ENCODE measurements at places on chromosomes 1 and 21. TPM values are rescaled to one million over a fixed set of nuclear protein-coding genes. Genes with fewer than 3 reads are reported as not detected.

TMPRSS15 gene
- total RNA-seq = not detected

HSF2BP gene
- total RNA-seq = 0.95 TPM

FNDC10 gene
- 4.7 TPM for total RNA-seq

GRCh38 chr1:16055613-16056520 is 12.3 kb downstream of the CLCNKB start:
- H3K36me3 ChIP-seq = no peaks in the 10 kb centered on the region
- H3K27me3 ChIP-seq = peaks cover 18% of the 10 kb centered on the region

DNA sequence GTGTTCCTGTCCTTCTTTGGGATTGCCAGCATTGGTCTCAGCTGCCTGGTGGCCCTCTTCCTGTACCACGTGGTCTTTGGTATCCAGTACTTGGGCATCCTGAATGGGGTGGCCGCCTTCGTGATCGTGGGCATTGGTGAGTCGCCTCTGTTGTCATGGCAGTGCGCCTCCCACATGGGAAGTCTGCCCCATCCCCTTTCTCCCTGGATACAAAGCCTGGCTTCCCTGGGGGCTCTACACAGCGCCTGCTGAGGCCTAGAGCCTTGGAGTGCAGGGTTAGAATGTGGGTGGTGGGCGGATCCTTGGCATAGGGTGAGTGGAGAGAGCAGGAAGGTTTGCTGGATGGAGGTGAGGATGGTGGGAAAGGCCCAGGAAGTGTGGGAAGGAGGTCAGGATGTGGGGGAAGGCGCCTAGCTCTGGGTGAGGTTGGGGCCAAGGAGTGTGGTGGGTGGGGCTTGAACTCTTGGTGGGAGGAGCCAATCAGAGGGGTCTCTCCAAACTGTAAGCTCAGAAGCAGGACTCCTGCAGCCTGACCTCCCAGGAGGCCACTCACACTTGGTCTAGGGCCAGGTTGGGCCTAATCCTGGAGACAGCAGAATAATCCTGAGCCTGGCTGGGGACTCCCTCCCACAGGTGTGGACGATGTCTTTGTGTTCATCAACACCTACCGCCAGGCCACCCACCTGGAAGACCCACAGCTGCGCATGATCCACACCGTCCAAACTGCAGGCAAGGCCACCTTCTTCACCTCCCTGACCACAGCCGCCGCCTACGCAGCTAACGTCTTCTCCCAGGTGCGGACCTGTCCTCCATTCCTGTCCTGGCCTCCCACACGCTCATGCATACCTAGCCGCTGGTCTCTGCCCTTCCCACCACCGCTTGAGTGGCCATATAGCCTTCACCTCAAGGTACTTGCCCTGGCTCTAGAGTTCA is 36.7 kb downstream of the DISP3 start:
- H3K36me3 ChIP-seq = no peaks in the 10 kb centered on the region
- no peaks in the 10 kb centered on the region for H3K4me1 ChIP-seq
- H3K4me3 ChIP-seq = no peak overlapping the region
- peaks cover 31% of the 10 kb centered on the region for H3K27me3 ChIP-seq
- DNase-seq = no peak

- peaks cover 49% of the 10 kb centered on the region for H3K4me1 ChIP-seq
- H3K4me3 ChIP-seq = no peak overlapping the region
- peaks cover 85% of the 10 kb centered on the region for H3K36me3 ChIP-seq
- DNase-seq = no peak
These were observed 6.0 kb downstream of the TENT5B start for GRCh38 chr1:27006683-27007082.

GRCh38 chr1:27152829-27153548 is 1.9 kb downstream of the SLC9A1 start:
- H3K36me3 ChIP-seq = peaks cover 20% of the 10 kb centered on the region
- H3K4me1 ChIP-seq = peaks cover 42% of the 10 kb centered on the region
- H3K27ac ChIP-seq = no peak overlapping the region

DNA sequence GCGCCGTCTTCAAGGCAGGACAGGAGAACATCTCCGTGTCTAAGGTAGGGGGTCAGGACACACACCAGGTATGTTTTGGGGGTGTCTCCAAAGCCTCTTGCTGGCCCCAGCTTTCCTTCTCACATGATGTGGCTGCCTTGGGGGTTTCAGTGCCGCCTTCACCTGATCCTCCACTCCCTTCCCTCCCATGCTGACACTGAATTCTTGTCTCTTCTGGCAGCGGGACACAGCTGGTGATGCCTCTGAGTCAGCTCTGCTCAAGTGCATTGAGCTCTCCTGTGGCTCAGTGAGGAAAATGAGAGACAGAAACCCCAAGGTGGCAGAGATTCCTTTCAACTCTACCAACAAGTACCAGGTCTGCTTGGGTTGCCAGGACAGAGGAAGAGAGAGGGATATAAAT is 13.5 kb downstream of the ATP1A2 start:
- H3K27me3 ChIP-seq = peaks cover 65% of the 10 kb centered on the region
- no peak overlapping the region for H3K4me3 ChIP-seq
- H3K36me3 ChIP-seq = peaks cover 6% of the 10 kb centered on the region
- no peak for DNase-seq
- peaks cover 11% of the 10 kb centered on the region for H3K4me1 ChIP-seq
- no peak overlapping the region for H3K27ac ChIP-seq

DNA sequence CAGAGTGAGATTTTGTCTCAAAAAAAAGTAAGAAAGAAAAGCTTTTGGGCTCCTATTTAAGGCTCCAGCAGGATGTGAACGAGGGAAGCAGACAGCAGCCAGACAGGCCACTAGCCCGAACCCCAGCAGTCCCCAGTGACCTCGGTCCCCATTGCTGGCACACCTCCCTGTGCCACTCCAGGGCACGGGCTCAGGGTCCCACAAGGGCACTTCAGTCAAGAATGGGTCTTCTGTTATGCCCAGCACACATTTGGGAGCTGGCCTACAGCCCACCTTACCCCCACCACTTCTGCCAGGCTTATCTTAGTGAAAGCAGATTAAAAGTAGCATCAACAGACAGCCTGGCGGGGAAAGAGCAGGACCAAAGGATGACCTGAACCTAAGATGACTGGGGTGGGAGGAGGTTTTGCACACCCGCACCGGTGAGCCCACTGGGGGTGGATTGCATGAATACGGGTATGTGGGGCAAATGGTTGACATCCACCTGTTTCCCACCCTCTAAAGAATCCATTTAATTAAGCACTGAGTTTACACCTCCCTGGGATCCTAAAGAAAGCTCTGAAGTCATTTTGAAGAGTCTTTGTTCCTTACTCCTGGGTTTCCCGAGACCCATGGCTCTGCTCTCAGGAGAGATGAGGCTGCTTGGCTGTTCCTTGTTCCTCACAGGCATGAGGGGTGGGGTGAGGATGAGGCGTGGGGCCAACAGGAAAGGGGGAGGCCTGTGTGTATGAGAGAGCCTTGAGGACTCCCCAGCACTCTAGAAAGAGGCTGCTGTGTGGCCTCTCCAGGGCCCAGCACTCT is 4.7 kb downstream of the CHI3L1 start:
- H3K4me3 ChIP-seq = no peak overlapping the region
- no peaks in the 10 kb centered on the region for H3K36me3 ChIP-seq
- no peak for DNase-seq
- H3K27ac ChIP-seq = no peak overlapping the region
- H3K4me1 ChIP-seq = no peaks in the 10 kb centered on the region

DNA sequence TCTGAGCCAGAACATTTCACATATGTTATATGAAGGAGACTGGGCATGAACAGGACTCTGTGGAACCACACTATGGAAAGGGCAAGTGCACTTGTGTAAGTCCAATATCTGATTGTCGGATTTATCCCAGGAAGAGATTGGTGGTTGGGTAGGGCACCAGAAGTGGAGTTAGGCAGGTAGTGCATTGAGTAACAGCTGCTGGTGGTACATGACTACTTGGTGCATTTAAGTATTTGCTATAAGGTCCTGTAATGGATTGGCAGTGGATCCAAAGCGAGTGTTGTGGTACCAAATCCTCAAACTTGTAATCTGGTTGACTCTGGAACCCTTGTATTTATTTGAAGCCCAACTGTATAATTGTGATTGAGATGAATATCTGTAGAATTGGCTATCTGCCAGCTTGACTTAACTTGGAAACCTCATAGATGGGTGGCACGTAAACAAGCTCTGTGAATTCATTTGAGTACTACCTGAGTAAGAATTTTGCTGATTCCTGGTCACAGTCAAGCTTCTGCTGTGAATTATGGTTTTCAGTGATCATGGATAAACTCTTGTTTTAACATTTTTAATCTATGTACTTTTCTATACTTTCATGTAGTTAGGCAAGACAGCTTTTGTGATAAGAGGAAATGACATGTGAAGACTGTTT is 21.1 kb downstream of the UBAP2L start:
- no peak for DNase-seq
- no peaks in the 10 kb centered on the region for H3K27me3 ChIP-seq
- H3K27ac ChIP-seq = no peak overlapping the region
- no peak overlapping the region for H3K4me3 ChIP-seq

GRCh38 chr21:40231979-40232378 is 364.7 kb downstream of the PCP4 start:
- no peak overlapping the region for H3K27ac ChIP-seq
- H3K27me3 ChIP-seq = no peaks in the 10 kb centered on the region
- no peak for DNase-seq
- H3K4me1 ChIP-seq = no peaks in the 10 kb centered on the region
- no peaks in the 10 kb centered on the region for H3K36me3 ChIP-seq

GRCh38 chr1:79293611-79294010 is 287.1 kb upstream of the ADGRL4 start:
- DNase-seq = no peak
- no peak overlapping the region for H3K27ac ChIP-seq
- no peaks in the 10 kb centered on the region for H3K27me3 ChIP-seq
- H3K4me3 ChIP-seq = no peak overlapping the region

- H3K4me1 ChIP-seq = peaks cover 42% of the 10 kb centered on the region
- H3K4me3 ChIP-seq = no peak overlapping the region
- H3K27me3 ChIP-seq = no peaks in the 10 kb centered on the region
- H3K27ac ChIP-seq = no peak overlapping the region
- peaks cover 6% of the 10 kb centered on the region for H3K36me3 ChIP-seq
These were observed 74.3 kb upstream of the RAB4A start for GRCh38 chr1:229196404-229197264.

DNA sequence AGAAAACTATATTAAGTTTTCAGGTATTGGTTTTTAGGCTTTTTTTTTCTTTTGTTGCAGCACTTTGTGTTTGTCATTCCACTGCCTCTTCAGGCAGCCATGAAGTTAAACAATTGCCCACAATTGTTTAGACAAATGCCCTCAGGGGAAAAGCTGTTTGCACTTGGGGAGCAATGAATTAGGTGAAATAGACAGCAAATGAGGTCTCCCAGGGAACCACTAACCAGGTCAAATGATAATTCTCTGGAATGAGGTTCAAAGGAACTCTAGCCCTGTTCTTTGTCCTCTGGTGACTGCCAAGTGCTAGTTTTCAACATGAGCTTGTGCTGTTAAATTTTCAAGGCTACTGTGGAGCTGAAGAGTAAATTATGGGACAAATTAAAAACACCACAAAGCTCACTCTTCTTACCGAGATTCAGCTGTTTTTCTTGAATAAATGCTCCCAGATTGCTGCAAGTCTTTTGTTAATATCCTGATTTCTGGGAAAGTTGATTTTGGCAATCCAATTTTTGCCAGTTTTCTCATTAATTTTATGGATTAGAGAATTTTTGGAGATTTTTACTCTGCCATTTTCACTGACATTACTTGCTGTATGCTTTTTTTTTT is 15.1 kb upstream of the MAB21L3 start:
- H3K4me3 ChIP-seq = no peak overlapping the region
- no peak overlapping the region for H3K27ac ChIP-seq
- H3K36me3 ChIP-seq = no peaks in the 10 kb centered on the region
- H3K4me1 ChIP-seq = peaks cover 17% of the 10 kb centered on the region

DNA sequence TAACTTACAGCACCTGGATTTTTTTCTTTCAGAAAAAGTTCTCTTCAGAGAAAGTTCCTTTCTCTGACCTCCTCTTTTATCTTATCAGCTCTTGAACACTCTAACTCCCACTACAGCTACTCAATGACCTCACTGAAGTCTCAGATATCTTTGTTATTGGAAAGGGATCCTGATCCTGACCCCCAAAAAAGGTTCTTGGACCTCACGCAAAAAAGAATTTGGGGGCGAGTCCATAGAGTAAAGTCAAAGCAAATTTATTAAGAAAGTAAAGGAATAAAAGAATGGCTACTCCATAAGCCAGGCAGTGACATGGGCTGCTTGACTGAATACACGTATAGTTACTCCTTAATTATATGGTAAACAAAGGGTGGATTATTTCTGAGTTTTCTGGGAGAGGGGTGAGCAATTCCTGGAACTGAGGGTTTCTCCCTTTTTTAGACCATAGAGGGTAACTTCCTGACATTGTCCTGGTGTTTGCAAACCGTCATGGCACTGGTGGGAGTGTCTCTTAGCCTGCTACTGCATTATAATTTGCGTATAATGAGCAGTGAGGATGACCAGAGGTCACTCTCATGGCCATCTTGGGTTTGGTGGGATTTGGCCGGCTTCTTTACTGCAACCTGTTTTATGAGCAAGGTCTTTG is 44.2 kb downstream of the WDR64 start:
- H3K27me3 ChIP-seq = no peaks in the 10 kb centered on the region
- H3K27ac ChIP-seq = no peak overlapping the region
- H3K4me3 ChIP-seq = no peak overlapping the region
- H3K4me1 ChIP-seq = no peaks in the 10 kb centered on the region
- no peaks in the 10 kb centered on the region for H3K36me3 ChIP-seq

- H3K4me1 ChIP-seq = peaks cover 14% of the 10 kb centered on the region
- no peak overlapping the region for H3K4me3 ChIP-seq
- no peaks in the 10 kb centered on the region for H3K27me3 ChIP-seq
These were observed 26.1 kb downstream of the CD58 start for GRCh38 chr1:116544588-116545358.

GRCh38 chr1:89965193-89965768 is 29.6 kb upstream of the ZNF326 start:
- H3K27ac ChIP-seq = no peak overlapping the region
- no peaks in the 10 kb centered on the region for H3K4me1 ChIP-seq
- DNase-seq = no peak
- H3K27me3 ChIP-seq = peaks cover 14% of the 10 kb centered on the region
- H3K4me3 ChIP-seq = no peak overlapping the region

GRCh38 chr1:191889623-191890003 is 268.6 kb upstream of the RGS18 start:
- no peaks in the 10 kb centered on the region for H3K27me3 ChIP-seq
- no peaks in the 10 kb centered on the region for H3K36me3 ChIP-seq
- no peak for DNase-seq
- no peak overlapping the region for H3K4me3 ChIP-seq
- H3K4me1 ChIP-seq = no peaks in the 10 kb centered on the region

GRCh38 chr1:29668551-29669157 is 432.3 kb downstream of the PTPRU start:
- H3K27me3 ChIP-seq = peaks cover 67% of the 10 kb centered on the region
- no peak for DNase-seq
- H3K4me1 ChIP-seq = no peaks in the 10 kb centered on the region
- H3K36me3 ChIP-seq = no peaks in the 10 kb centered on the region
- H3K27ac ChIP-seq = no peak overlapping the region
- no peak overlapping the region for H3K4me3 ChIP-seq
